ENCODE measurements at places on chromosomes 5 and 9. TPM values are rescaled to one million over a fixed set of nuclear protein-coding genes. Genes with fewer than 3 reads are reported as not detected.
A peak's percentile ranks its signal among the peaks of the same experiment; 100 is the strongest.

- H3K4me3 ChIP-seq: no peak overlapping the region
- H3K27me3 ChIP-seq: no peaks in the 10 kb centered on the region
- no peaks in the 10 kb centered on the region for H3K4me1 ChIP-seq
- no peak overlapping the region for H3K27ac ChIP-seq
Observed at GRCh38 chr5:37860206-37860605, 20.4 kb upstream of the GDNF start.

DNA sequence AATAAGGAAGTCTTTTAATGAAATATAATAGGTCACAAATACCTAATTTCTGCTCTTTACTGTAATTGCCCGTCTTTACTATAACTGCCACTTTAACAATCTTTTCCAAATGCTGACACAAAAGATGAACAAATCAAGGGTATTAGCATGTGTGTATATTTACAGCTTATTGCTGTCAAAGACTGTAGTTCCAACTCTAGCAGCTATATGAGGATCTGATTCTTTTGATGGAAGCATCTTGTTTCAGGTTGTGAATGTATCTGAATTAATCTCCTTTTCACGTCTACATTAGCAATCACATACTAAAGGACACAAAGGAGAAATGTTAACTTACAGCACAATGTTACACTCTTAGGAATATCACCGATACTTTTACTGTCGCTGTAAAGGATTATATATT, 27.9 kb downstream of the RFX3 start:
- no peaks in the 10 kb centered on the region for H3K4me1 ChIP-seq
- no peak overlapping the region for H3K27ac ChIP-seq
- H3K36me3 ChIP-seq: no peaks in the 10 kb centered on the region
- H3K27me3 ChIP-seq: no peaks in the 10 kb centered on the region

GRCh38 chr5:176787676-176788075, 22.7 kb upstream of the UNC5A start:
- H3K36me3 ChIP-seq: no peaks in the 10 kb centered on the region
- no peak overlapping the region for H3K27ac ChIP-seq
- no peak overlapping the region for H3K4me3 ChIP-seq
- H3K4me1 ChIP-seq: no peaks in the 10 kb centered on the region

DNA sequence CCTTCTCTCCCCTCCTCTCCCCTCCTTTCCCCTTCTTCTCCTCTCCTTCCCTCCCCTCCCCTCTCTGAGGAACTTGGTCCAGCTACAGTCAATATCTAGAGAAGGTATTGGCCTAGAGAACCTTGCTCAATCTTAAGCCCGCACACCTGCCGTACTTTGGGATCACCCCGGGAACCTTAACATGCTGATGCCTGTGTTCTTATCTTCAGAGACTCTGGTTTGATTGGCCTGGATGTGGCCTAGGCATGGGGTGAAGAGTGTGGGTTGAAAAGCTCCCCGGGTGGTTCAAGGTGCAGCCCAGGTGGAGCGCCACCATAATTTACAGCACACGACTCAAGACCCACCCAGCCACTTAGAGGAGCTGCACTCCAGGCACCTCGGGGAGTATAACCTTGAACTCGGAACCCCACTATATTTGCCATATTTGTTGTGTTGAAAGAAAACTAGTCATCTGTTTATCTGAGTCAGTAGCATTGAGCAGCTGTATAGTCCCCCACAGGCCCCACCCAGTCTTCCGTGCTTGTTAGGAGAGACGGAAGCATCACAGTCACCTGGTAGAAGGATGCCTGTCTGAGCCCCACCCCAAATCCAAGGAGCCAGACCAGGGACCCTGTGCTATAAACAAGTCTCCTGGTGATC, 14.4 kb upstream of the PHF19 start:
- no peak for DNase-seq
- peaks cover 4% of the 10 kb centered on the region for H3K4me1 ChIP-seq
- no peak overlapping the region for H3K27ac ChIP-seq
- H3K36me3 ChIP-seq: no peaks in the 10 kb centered on the region
- H3K4me3 ChIP-seq: no peak overlapping the region

DNA sequence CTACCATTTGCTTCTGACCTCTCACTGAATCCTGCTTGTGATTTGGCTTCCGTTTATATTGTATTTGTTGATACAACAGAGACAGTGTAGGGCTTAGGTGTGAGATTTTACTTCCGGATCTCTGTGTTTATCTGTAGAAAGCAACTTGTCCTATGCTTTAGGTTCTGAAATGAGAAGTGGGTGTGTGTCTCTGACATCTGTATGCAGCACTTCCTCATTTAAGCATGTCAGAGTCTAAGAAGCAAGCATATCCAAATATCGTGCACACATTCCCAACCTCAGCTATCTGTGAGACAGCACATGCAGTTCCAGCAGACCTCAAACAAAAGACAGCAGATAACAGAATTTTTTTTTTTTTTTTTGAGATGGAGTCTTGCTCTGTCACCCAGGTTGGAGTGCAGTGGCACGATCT, 16.3 kb downstream of the KLF9 start:
- no peak overlapping the region for H3K27ac ChIP-seq
- no peaks in the 10 kb centered on the region for H3K36me3 ChIP-seq
- no peaks in the 10 kb centered on the region for H3K27me3 ChIP-seq
- no peak overlapping the region for H3K4me3 ChIP-seq
- H3K4me1 ChIP-seq: peaks cover 58% of the 10 kb centered on the region
- DNase-seq: no peak

DNA sequence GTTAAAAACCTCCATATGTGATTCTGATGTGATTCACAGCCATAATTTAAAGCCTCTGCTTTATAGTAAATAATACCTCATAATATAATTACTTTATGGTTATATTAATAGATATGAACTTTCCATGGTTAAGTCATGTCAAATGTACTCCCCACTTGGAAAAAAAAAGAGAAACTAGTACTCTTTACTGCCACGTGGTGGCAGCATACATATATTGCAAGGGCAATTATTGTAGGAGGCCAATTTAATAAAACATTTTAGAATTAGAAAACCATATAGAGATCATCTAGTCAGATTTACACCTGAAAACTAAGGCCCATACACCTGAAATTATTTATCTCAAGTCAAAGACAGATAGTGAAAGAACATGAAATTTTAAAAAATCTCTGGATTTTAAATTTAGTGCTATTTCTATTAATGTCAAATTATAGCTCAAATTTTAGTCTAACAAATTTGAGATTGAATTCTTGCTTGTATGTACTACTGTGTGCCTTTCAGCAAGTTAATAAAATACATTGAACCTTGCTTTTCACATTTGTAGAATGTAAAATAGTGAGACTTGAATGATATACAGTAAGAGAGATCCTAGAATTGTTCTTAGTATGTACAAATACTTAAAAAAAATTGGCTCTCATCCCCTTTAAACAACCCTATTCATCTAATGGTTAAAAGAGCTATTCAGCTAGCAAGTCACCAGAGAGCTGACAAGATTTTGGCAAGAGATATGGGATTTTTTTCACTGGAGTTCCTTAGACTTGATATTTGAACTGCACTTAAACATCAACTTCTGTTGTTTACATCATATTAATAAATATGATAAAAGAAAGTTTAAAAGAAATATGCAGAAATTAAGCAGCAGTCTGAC, 603.8 kb downstream of the TLE4 start:
- no peaks in the 10 kb centered on the region for H3K4me1 ChIP-seq
- no peaks in the 10 kb centered on the region for H3K27me3 ChIP-seq
- no peak overlapping the region for H3K27ac ChIP-seq
- peak; percentile 30 for DNase-seq

GRCh38 chr5:122111460-122111859, 17.9 kb upstream of the ZNF474 start:
- H3K27ac ChIP-seq: peak overlapping the region; percentile 8
- DNase-seq: no peak
- no peak overlapping the region for H3K4me3 ChIP-seq
- H3K36me3 ChIP-seq: no peaks in the 10 kb centered on the region

DNA sequence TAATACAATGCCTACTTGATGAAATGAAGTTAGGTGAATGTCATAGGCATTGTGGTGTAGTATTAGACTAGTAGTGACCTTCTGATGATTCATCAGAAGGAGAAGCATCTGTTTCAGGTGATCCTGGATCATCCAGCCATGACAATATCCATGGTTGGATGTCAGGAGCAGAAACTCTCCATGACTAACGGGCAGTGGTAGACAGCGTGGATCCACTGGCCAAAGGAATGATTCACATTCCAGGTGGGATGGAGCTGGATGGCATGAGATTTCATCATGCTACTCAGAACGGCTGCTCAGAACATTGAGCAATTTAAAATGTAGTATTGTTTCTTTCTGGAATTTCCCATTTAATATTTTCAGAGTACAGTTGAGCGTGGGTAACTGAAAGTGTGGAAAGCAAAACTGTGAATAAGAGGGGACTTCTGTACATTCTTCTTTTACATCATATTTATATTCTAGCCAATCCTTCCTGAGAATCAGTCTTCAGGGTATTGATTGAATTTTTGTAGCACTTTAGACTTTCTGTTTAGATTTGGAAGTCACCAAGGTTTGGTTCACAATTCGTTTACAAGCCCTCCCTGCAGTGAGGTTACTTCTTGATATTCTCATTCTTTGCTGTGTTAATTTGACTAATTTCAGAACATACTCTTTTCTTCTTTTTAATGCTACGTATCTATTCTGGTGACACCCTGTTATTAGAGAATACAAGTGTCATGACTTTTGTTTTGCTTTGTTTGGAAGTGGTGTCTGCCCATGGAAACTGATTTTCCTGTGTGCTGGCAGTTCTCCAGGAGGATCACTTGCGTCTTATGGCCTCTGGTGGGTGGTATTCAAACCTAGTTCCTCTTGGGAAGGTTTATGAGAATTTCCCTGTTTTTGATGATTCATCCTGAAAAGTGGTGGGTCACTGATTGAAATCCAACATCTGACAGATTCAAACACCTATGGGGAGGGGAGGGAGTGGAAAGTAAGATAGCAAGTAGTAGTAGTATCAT, 12.2 kb upstream of the CLINT1 start:
- H3K27ac ChIP-seq: no peak overlapping the region
- no peaks in the 10 kb centered on the region for H3K36me3 ChIP-seq
- H3K27me3 ChIP-seq: no peaks in the 10 kb centered on the region
- H3K4me1 ChIP-seq: no peaks in the 10 kb centered on the region

DNA sequence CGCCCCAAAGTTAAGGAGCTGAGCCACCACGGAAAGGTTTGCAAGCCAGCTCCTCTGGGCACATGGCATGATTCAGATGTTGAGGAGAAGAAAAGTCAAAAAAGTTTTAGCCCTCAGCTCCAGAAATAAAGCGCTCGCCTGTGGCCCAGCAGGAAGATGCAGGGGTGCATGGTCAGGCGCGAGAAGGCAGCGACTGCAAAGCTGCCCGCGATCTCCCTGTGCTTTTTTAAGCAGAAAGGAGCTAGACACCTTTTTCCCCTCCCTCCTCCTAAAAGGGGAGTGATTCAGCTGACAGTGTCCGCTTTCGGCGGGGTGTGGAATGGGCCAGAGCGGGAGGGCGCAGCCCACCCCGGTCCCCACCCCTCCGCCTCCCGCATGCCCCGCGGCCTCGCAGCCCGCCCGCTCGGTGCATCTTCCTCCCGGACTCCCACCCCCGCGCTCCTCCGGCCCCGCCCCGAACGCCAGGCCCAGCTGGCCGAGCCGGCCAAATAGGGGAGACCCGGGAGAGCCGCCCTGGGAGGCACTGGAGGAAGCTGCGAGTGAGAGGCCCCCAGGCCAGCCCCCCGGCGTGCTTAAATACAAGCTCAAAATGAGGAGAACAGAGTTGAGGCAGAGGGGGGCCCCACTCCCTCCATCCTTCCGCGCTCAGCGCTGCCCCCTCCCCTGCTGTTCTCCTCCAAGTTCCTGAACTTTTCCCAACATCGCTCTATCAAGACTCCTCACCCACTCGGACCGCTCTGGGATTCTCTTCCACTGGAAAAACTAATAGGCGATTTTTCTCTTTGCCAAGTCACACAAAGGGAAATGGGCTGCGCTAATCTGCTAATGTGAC, at the start of gene ADAMTS12:
TSS of gene ADAMTS12 (minus strand) at position 203 of the 832 bp plus-strand sequence. CDS start at position 69, 134 bp downstream.
- no peaks in the 10 kb centered on the region for H3K36me3 ChIP-seq
- no peak within 1 kb of the TSS for H3K4me3 ChIP-seq

DNA sequence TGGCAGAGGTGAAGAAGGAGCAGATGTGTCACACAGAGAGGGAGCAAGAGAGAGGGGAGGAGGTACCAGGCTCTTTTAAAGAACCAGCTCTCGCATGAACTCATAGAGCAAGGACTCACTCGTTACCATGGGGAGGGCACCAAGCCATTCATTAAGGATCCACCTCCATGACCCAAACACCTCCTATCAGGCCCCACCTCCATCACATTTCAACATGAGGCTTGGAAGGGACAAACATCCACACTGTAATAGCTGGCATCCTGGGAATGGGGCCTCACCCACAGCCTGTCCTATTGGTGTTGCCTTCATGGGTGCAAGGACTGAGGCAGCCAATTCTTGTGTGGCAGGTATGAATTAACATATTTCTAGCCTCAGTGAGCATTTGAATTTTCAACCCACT, 11.6 kb upstream of the TNFAIP8 start:
- H3K4me1 ChIP-seq: peaks cover 26% of the 10 kb centered on the region
- no peaks in the 10 kb centered on the region for H3K36me3 ChIP-seq
- DNase-seq: no peak
- H3K27me3 ChIP-seq: no peaks in the 10 kb centered on the region
- H3K27ac ChIP-seq: no peak overlapping the region

DNA sequence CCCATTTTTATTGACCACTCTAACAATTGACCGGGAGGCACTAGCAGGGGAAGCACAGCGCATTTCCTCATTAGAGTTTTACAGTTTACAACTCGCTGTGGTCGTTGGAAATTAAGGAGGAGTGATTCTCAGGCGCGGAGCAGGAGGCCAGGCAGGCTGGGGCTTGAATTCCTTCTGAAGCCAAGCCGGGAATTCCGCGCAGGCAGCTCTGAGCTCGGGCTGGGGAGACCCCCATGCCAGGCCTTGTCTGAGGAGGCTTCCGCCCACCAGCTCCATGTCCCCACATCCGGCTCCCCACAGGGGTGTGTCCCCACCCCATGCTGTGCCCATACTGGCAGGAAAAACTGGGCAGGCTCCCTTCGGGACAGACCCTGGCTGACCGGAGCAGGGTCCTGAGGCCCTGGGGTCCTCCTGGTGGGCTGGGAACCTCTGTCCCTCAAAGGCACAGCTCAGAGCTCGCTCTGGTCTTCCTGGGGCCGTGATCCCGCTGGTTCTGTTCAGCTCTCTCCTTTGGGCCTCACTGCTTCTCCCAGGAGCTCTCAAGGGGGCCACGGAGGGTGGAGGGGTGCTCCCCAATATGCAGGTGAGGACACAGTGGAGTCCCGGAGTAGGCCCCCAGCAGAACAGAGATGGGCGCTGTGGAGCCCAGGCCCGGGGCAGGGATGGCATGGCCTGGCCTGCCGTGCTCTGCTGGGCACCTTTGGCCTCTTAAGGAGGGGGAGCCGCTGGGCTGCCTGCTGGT, 1.3 kb upstream of the NRARP start:
- DNase-seq: no peak
- H3K4me1 ChIP-seq: peaks cover 41% of the 10 kb centered on the region
- no peak overlapping the region for H3K27ac ChIP-seq
- no peaks in the 10 kb centered on the region for H3K36me3 ChIP-seq
- no peak overlapping the region for H3K4me3 ChIP-seq
- H3K27me3 ChIP-seq: no peaks in the 10 kb centered on the region

The CCL21 gene
- total RNA-seq: 1,821 TPM

The NFIL3 gene
- total RNA-seq: 38.6 TPM

The SPINK1 gene
- not detected for total RNA-seq

The DAPK1 gene
- 76.2 TPM for total RNA-seq

The ZNF658 gene
- total RNA-seq: 11.0 TPM

The NXNL2 gene
- total RNA-seq: 0.81 TPM

The IFNA21 gene
- total RNA-seq: not detected

The ECSCR gene
- total RNA-seq: 27.8 TPM

Data from thyroid gland (tissue), 4 donors.